ENCODE measurements at places on chromosomes 3 and 15.

GRCh38 chr3:189258261-189258660 is 86.5 kb downstream of the TPRG1 start:
- DNase-seq, result no peak

DNA sequence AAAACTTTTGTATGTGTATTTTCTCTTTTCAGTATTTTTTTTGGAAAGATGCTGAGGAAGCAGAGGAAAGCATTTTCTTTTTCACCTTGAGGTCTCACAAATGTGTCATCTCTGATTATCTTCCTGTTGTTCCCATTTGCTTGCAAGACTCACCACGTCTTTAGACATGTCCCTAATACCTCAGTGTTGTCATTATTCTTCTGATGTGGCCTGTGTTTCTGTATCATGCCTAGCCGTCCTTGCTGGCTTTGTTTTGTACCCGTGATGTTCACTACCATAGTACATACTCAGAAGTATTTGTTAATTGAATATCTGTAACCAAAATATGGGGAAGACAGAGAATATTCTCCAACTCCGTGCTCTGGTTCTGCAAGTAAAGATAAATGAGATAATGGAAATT is 5.0 kb upstream of the P2RY14 start:
- DNase-seq, result no peak

DNA sequence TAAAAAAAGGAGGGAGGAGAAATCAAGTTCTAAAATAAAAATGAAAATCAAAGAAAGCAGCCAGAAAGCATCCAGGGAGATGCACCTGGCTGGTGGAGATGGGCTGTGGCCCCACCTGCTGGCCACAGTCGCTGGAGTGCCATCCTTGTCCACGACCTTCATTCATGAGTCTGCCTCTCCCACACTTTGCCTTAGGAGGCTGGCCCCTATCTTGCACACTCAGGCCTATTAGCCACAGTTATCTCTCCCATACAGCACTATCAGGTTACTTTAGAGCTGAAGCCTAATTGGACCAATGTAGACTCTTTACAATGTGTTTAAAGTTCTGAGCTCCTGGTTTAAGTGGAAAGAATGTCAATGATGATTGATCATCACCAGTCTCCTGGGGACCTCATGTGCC is 392.0 kb upstream of the RORA start:
- DNase-seq, result no peak

DNA sequence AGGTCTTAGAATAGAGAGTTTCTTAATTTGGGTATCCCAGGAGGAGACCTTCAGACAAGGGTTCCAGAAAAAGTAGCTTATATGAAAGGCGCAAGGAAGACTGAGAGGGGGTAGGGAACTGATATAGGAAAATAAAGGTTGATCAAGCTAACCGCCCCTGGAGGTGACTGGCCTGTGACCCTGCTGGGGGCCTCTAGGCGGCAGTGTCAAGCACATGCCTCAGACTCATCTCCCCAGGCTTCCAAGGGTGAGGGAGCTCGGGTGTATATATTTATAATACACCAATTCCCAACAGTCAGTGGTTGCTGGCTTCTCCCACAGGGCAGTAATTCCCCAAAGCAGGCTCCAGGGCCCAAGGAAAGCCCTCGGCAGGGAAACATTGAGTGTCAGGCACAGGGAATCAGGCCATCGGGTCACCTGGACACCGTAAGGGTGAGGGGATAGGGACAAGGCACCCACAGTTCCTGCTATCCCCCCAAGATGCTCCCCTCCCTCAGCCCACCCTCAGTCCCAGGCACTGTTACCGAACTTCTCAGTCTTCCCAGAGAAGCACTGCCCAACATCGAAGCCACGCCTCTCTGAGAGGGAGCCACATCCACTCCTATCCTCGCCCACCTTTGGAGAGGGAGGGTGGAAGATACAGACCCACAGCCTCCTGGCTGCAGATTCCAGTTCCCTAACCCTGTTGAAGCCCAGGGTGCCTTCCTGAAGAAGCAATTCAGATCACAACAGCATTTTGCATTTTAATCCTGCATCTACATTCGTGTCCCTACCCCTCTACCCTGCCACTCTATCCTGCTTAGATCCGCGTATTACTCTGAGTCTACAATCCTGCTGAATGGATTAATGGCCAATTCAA is 19.5 kb upstream of the CAV3 start:
- no peak for DNase-seq

GRCh38 chr3:126982126-126982470 is 817 bp upstream of the PLXNA1 start:
- DNase-seq, result peak; percentile 50

DNA sequence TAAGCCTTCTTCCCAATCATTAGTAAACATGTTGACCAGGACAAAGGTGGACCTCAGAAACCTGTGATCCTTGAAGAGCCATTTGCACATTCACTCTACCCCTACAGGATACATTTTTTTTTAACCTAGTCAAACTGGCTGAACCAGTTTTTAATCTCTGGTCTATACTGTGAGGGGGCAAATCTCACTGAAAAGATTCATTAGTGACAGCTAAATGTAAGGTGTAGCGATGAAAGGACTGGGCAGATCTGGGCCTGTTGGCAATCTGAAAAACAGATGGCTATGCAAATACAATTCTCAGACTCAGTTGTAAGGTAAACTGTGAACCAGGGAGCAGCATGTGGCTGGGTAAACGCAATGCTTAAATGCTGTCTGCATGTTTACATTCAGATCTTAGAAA is 75.6 kb upstream of the SNTN start:
- no peak for DNase-seq

DNA sequence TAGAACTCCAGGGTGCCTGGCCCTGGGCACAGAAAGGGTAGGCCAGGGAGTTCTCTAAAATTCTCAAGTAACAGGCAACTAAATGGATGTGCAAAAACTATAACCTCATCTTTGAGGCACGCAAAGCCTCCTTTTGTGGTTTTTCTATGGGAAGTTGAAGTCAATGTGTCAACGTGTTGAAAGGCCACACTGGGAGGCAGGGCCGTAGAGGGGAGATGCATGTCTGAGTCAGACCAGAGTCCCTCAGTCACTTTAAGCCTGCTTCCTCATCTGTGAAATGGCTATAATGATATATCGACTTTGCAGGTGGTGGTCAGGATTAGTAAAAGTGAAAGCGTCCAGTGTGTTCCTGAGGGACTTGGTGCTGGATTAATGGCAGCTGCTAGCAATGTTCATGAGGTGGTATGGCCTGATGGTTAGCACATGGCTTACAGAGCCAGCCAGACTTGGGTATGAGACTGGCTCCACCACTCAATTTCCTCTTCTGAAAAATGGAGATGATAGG is 17.0 kb downstream of the TGM5 start:
- DNase-seq, result no peak

GRCh38 chr3:125118600-125118999 is 62.8 kb upstream of the HEG1 start:
- no peak for DNase-seq
